HFFc6 (cell line): ENCODE measurements at places on chromosomes 12 and 14. TPM values are rescaled to one million over a fixed set of nuclear protein-coding genes. Genes with fewer than 3 reads are reported as not detected.

DNA sequence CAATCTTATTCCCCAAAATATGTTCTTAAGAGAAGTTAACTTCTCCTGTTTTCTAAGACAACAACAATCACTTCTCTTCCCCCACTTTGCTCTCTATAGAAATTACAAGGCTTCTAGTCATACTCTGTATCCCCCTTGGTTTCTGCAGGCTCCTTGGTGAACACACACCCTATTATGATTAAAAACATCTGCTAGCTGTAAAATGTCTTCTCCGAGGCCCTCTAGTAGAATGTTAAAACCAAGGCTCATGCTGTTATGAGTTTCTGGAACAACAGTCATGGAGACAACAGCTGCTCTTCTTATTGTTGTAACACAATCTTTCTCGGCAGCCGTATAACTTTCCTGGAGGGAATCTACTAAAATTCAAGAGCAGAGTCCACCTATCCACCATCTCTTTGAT, 397.5 kb upstream of the CCDC196 start:
- DNase-seq: no peak

- DNase-seq: no peak
These were observed 277.7 kb downstream of the TMTC2 start for GRCh38 chr12:82964446-82964845.

DNA sequence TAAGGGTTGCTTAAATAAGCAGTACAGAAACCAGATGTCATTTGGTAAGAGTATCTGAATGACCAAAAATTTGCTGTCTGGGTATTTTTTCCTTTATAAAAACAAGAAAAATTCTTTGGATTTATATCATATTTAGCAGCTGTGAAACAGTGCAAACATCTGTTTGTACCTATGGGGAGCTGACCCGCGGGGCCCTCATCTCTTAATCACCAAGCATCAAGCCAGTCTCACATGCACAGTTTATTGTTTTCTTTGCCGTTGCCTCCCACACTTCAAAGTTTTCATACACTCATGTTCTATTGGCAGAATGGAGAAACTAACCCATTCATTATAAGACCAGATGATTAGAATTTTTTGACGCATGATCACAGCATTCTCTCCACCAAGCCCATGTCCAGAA, 142.2 kb downstream of the BMP4 start:
- DNase-seq: no peak

DNA sequence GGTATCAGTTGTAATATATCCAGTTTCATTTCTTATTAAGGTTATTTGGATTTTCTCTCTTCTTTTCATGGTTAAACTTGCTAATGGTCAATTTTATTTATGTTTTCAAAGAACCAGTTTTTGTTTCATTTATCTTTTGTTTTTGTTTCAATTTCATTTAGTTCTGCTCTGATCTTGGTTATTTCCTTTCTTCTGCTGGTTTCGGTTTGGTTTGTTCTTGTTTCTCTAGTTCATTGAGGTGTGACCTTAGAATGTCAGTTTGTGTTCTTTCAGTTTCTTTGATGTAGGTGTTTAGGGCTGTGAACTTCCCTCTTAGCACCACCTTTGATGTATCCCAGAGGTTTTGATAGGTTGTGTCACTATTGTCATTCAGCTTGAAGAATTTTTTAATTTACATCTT, 145.6 kb upstream of the SLCO1B1 start:
- no peak for DNase-seq

GRCh38 chr12:42631513-42631912, 42.0 kb upstream of the PRICKLE1 start:
- DNase-seq: no peak

The PLBD1 gene
- total RNA-seq: not detected in 3 replicates
